Peyer's patch (tissue), 4 donors: ENCODE measurements at places on chromosomes 1 and 21. TPM values are rescaled to one million over a fixed set of nuclear protein-coding genes. Genes with fewer than 3 reads are reported as not detected.

DNA sequence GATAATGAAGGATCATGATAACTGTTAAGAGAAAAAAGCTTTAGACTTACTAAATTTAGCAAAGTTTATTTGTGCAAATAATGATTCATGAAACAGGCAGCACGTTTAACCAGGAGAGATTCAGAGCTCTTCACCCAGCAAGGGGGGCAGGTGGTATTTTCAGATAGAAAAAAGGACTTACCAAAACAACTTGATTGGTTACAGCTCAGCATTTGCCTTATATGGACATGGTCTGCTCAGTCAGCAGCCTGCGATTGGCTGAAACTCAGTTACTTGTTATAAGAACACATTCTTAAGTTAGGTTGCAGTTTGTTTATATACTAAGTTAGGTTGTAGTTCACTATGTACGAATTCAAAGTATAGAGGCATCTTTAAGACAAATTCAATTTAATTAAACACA, 165.6 kb downstream of the DUSP10 start:
- no peaks in the 10 kb centered on the region for H3K4me1 ChIP-seq
- no peak for DNase-seq
- H3K27ac ChIP-seq: no peak overlapping the region
- no peaks in the 10 kb centered on the region for H3K27me3 ChIP-seq
- H3K4me3 ChIP-seq: no peak overlapping the region

LIN9 gene
- 6.6 TPM for total RNA-seq

DNA sequence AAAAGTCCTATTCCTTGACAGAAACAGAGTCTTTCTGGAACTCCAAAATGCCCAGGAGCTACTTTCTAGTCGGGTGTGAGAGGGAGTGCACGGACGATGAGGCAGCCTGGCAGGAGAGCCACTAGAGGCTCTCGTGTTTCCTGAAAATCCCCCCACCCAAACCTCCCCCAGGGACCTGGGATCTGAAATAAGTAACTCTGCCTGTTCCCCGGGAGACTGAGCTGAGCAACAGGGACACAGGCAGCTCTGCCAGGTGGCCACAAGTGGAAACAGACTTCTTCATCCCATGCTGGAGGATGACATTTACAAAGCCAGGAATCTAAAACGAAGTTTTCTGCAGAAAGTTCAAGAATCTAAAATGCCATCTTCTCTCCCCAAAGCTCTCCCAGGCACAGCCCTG, 77.1 kb downstream of the ITPKB start:
- H3K4me1 ChIP-seq: peaks cover 4% of the 10 kb centered on the region
- H3K36me3 ChIP-seq: no peaks in the 10 kb centered on the region
- no peak overlapping the region for H3K4me3 ChIP-seq
- peak overlapping the region; percentile 66 for H3K27ac ChIP-seq
- no peak for DNase-seq

DNA sequence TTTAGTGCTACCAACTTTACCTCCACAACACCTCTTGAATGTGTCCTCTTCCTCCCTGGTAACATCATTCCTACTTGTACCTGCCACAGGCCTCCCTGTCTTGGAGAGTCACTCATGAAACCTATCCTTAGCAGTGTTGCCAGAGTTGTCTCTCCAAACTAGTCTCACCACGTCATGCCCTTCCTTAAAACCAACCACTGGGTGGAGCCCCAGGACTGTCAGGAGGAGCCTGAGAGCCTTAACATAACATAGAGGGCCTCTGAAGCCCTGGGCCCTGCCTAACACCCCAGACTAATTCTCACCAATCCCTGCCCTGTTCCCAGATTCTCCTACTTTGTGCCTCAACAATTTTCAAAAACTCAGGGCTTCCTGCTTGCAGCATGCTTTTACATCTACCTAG, 65.3 kb downstream of the ZNF697 start:
- DNase-seq: no peak
- H3K27ac ChIP-seq: no peak overlapping the region
- no peaks in the 10 kb centered on the region for H3K4me1 ChIP-seq
- H3K4me3 ChIP-seq: no peak overlapping the region
- H3K27me3 ChIP-seq: no peaks in the 10 kb centered on the region

EXTL1 gene
- total RNA-seq: not detected

GRCh38 chr1:50232336-50232735, 123.6 kb downstream of the ELAVL4 start:
- no peak overlapping the region for H3K4me3 ChIP-seq
- H3K36me3 ChIP-seq: no peaks in the 10 kb centered on the region
- no peaks in the 10 kb centered on the region for H3K27me3 ChIP-seq
- DNase-seq: no peak

DNA sequence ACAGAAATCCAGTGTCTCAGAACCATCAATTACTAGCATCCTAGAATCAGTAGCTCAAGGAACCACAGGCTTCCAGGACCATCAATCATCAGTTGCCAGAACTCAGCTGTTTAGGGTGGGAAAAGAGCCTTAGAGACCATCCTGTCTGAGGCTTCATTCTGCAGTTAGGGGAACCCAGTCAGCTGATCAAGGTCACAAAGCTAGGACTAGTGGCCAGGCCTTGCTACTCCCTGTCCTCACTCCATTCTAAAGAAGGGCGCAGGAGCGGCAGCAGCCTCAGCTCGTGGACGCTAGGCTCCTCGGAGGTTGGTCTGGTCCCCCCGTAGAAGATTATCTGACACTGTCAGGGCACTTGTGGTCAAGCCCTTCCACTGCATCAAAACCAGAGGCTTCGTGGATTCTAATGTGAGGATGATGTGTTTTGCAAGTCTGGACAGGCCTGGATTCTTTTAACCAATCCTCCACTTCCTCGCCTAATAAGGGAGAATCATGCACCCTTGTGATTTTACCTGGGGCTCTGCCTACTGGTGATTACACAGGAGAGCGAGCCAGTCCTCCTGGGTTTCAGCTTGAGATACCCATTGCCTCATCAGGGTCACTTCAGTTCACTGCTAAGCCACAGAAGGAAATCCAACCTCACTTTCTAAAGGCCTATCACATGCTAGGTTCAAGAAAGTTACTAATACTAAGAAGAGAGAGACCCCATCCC, 41.7 kb upstream of the IFFO2 start:
- no peaks in the 10 kb centered on the region for H3K4me1 ChIP-seq
- no peaks in the 10 kb centered on the region for H3K36me3 ChIP-seq
- no peak overlapping the region for H3K4me3 ChIP-seq
- H3K27ac ChIP-seq: no peak overlapping the region
- DNase-seq: no peak
- no peaks in the 10 kb centered on the region for H3K27me3 ChIP-seq

KRTAP10-12 gene
- not detected for total RNA-seq

PCNX2 gene
- total RNA-seq: 79.2 TPM

DNA sequence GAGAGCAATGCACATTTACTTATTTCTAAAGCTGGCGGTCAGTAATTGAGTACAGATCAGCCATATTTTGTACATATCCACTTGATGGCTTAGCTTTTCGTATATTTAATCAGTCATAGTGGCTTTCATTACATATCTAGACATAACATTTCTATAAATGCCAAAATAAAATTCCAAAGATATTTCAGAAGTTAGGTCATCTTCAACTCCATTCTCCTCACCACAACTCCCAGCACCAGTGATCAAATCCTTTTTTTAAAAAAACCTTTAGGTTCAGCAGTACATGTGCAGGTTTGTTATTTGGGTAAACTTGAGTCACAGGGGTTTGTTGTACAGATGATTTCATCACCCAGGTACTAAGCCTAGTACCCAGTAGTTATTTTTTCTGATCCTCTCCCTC, 53.9 kb upstream of the GNG4 start:
- H3K4me3 ChIP-seq: no peak overlapping the region
- no peak overlapping the region for H3K27ac ChIP-seq
- no peak for DNase-seq
- no peaks in the 10 kb centered on the region for H3K27me3 ChIP-seq
- peaks cover 44% of the 10 kb centered on the region for H3K36me3 ChIP-seq
- no peaks in the 10 kb centered on the region for H3K4me1 ChIP-seq

DNA sequence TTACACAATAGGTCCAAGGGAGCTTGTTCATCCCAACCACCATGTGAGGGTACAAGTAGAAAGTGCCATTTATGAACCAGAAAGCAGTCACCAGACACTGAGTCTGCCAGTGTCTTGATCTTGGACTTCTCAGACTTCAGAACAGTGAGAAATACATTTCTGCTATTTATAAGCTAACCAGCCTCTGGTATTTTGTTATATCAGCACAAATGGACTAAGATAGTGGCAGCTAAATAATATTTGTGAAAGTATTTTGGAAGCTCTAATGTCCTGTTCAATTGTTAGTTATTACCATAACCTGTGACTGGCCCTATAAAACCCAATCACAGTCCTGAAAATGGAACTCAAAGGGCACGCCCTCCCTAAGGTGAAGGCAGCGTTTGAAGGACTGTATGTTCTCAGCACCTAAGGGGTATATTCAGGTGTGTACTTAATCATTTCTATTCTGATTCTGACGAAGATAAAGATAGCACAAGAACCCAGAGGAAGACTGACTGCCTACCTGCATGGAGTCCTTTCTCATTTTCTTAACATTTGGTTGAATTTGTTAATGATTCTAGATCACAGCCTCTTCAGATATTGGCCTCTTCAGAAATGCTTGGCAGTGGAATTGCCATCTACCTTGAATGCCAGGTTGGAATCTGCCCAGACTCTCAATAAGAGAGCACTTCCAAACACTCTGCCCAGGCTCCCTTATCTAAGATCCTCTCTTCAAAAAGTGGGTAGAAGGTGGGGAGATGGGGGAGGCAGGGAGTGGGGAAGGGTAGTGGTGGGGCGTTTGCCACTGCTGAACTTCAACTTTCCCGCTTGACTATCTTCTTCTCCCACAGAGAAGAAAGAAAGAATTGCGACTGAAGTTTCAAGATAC, 104.0 kb upstream of the PPP2R5A start:
- H3K4me3 ChIP-seq: no peak overlapping the region
- no peak overlapping the region for H3K27ac ChIP-seq
- no peaks in the 10 kb centered on the region for H3K4me1 ChIP-seq
- H3K27me3 ChIP-seq: no peaks in the 10 kb centered on the region

NBPF26 gene
- 18.5 TPM for total RNA-seq

- no peak overlapping the region for H3K27ac ChIP-seq
- no peaks in the 10 kb centered on the region for H3K36me3 ChIP-seq
- H3K4me1 ChIP-seq: no peaks in the 10 kb centered on the region
Measured at GRCh38 chr21:44408226-44408625, 47.1 kb upstream of the LRRC3 start.

DNA sequence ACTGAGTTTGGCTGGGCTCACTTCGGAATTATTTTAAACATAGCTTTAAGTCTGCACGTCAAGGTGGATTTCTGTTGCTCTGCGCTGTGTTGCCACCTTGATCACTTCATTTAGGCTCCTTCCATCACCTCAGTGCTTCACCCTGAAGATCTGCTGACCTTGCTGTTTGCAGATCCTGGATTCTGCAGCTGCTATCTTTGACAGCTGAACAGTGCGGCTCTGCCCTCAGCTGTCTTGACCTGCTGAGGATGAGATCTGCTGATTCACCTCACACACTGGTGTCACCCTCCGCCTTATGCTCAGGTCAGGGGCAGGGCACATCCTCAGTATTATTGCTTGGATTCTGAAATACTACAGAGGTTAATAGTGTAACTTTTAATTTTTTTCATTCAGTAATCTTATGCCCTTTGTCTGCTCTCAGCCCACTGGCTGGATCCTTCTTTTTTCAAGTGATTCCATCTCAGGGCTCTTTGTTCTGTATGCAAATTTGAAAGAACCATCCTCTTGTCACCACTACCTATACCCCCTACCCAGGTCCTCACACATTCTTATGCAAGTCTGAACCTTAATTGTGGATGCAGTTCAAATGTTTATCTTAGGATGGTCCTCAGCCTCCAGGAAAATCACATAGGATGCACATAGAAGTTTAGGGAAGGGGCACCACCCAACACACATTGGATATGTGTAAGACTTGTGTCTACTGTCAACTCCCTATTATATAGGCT, 364.0 kb downstream of the OLFM3 start:
- no peaks in the 10 kb centered on the region for H3K27me3 ChIP-seq
- H3K4me3 ChIP-seq: no peak overlapping the region
- no peak overlapping the region for H3K27ac ChIP-seq

DNA sequence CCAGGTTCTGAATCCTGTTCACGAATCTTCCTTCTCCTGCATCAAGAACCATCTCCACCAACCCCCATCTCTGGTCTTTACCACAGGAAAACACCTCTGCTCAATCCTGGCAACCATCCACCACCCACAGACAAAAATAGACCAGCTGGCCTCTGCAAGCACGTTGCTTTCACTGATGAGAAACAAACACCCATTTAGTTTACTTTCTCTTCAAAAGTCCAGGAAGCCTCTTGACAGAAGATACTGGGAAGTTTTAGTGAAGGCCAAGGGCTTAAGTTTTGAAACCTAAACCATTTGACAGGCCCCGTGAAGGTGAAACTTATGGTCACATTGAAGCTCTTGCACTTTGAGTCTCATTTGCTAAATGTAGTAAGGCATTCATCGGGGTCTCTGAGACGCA, 122.6 kb upstream of the PPP2R5A start:
- H3K27ac ChIP-seq: no peak overlapping the region
- H3K4me3 ChIP-seq: no peak overlapping the region
- no peak for DNase-seq
- H3K4me1 ChIP-seq: peaks cover 26% of the 10 kb centered on the region

B3GALT2 gene
- total RNA-seq: 2.5 TPM

DIRAS3 gene
- 1.6 TPM for total RNA-seq

GRCh38 chr1:234235434-234235881, 137.8 kb upstream of the COA6 start:
- H3K27me3 ChIP-seq: no peaks in the 10 kb centered on the region
- H3K36me3 ChIP-seq: no peaks in the 10 kb centered on the region
- H3K27ac ChIP-seq: no peak overlapping the region

DNA sequence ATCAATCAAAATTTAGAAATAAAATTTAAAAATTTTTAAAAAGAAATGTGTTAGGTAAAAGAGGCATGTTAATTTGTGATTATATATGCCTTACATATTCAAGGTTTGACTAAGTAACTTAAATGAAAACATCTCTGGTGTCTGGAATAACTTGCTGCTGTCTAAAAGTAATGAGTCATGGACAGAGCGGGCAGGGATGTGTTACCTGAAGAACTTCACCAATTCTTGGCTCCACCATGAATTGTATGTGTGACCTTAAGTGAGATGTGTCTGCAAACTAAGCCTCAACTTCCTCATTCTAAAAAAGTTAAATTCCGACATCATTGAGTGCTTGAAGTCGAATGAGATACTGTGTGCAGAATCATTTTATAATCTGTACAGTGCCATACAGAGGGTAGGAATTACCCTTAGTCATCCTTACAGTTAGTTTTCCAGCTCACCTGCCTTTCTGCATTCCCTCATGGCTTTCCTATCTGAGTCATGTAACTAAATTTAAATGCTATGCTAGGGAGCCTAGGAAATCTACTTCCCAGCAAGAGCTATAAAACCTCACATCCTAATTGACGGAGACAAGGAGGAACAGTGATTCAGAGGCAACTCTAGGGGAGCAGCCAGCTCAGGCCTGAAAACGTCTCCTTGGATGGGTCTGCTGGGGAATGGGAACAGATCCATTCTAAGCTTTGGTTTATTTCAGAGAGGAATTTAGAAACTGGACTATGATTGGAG, 100.7 kb upstream of the TSPAN2 start:
- H3K27ac ChIP-seq: no peak overlapping the region
- H3K4me1 ChIP-seq: no peaks in the 10 kb centered on the region
- DNase-seq: no peak
- no peaks in the 10 kb centered on the region for H3K36me3 ChIP-seq
- H3K27me3 ChIP-seq: no peaks in the 10 kb centered on the region

SOX13 gene
- 71.9 TPM for total RNA-seq
